Central memory CD4-positive, alpha-beta T cell (primary cell): ENCODE measurements at places on chromosomes 4 and X.

DNA sequence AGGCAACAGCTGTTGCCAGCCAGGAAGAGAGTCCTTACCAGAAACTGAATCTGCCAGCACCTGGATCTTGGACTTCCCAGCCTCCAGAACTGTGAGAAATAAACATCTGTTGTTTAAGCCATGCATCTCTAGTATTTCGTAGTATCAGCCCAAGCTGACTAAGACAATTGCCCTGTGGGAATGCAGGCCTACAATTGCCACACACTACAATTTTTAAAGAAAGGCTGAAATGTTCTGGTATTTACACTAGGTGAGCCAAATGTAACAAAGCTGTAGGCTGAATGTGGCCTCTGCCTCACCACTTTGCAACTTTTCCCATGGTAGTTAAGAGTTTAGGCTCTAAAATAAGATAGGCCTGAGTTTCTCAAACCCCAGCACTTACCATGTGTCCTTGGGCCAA is 59.1 kb downstream of the SPATA18 start:
- DNase-seq = no peak

GRCh38 chr4:26821677-26822503 is 38.8 kb upstream of the STIM2 start:
- DNase-seq = no peak

DNA sequence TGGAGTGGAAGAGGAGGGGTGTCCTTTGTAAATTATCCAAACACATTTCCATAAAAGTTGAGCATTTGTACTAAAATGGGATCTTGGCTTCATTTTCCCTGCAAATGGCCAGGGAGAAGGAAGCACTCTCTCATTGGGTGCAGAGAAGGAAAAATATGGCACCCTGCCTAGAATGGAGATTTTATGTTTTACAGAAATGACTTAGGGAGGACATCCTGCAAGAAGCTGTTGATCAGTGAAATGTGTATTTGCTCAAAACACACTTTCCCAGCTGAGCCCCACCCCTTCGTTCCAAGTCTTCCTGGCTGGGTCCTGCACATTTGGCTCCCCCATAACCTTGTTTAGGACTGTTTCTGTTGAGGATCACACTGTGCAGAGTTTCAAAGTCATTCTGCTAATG is 213.5 kb upstream of the TAPT1 start:
- no peak for DNase-seq

GRCh38 chr4:171785388-171785787 is 27.8 kb upstream of the GALNTL6 start:
- DNase-seq = no peak

DNA sequence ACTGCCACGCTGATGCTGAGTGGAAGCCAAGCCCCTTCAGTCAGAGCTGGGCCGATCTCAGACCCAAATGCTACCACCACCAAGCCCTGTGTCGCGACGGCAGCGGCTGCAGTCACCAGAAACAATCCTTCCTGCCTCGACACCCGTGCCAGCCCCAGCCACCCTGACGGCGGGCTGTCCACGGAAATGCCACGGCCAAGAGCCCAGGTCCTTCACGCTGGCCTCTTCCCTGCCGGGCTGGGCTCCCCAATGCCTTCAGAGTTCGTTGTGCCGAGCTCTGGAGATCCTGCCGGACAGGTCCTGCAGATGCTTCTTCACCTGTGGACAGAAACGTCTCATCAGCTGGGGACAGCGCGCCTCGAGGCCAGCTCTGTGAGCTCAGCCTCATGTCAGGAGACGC is 19.5 kb downstream of the LRPAP1 start:
- no peak for DNase-seq

- DNase-seq = no peak
These were observed 126.8 kb downstream of the IRF2 start for GRCh38 chr4:184347251-184348239.

- no peak for DNase-seq
These were observed 7.3 kb upstream of the SEL1L3 start for GRCh38 chr4:25870081-25870480.

DNA sequence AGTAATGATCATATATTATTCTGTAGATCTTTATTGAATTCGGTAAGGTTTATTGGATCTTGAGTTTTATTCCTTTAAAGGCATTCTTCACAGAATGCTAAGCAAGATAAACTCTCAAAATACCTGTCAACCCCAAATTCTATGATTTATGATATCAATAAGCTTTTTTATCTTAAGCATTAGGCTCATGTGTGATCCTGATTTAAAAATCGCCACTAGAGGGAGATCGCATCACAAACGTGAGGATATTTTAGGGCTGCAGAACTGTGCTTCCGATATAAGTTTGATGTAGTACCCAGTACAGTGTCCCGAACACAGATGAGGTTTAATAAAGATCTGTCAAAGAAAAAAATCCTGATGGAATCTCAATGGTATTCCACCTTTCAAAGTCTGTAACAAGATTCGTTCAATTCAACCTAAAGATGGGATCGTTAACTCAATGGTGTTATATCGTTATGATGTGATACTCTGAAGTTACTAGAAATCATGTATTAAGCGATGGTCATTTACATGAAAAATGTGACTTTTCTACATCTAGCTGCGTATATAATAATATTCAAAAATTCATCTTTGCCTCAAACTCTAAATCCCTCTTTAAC is 169.0 kb downstream of the CORIN start:
- peak; percentile 16 for DNase-seq

GRCh38 chrX:78753571-78753970 is 6.1 kb downstream of the LPAR4 start:
- no peak for DNase-seq

GRCh38 chr4:3452376-3452775 is 10.6 kb downstream of the HGFAC start:
- no peak for DNase-seq

DNA sequence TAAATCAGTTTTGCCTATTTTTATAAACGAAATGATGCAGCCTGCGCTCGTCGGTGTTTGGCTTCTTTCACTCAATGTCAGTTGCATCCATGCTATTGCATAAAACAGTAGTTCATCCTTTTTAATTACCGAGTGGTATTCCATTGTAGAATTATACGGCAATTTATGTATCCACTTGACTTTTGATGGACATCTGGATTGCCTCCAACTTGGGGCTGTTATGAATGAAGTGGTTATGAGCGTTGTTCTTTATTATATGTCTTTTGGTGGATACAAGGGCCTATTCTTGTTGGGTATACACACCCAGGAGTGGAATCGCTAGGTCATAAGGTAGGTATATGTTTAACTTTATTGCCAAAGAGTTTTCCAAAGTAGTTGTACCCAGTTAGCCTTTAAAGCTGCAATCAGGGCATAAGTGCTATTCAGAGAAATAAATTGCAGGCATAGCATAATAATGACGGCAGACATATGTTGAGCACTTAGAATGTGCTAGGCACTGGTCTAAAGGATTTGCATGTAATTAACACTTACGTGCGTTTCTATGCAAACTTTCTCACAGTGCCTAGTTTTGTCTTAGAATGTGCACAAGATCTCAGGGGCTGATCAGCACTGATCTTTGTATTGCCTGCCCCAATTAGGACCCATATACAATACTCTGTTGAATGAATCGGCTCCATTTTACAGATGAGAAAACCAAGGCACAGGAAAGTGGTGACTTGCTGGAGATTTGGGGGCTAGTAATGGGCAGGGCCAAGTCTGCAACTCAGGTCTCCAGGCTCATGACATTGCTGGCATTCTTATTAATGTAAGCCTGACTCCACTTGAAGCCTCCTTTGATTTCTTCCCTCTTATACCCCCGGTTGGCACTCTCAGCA is 407.0 kb downstream of the BCOR start:
- no peak for DNase-seq

GRCh38 chr4:99054428-99054994 is 34.1 kb downstream of the ADH5 start:
- DNase-seq = no peak

DNA sequence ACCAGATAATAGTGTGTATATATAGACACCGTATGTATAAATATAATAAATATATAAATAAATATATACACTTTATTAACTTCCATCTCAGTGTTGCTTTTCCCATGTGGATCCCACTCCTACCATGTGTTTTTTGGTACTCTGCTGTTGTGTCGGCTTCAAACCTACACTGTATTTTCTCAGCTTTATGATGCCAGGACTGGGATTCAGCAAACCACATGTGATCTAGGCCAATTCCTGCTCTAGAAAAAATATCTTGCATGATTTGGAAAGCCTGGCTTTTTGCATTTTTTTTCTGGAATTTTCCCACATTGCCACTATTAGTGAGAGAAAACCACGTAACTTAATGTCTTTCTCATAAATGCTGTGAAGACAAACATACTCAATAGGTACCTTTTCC is 55.8 kb downstream of the POLR2B start:
- DNase-seq = no peak

DNA sequence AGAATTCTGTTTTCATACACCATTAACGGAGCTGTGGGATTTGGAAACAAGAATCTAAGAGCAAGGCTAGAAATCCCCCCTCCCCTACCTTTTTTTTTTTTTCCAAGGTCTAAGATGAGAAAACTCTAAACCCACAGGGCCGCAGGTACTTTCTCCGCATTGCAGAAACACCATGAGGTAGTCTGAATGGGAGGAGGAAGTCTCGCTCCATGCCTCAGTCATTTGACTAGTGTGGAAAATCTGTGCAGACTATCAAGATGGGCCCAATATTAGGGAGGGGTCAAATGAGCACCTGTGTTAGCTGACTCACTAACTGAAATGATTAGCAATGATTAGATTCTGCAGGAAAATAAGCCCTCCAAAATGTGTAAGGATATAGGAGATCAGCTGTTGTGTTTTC is 40.9 kb upstream of the MAP3K15 start:
- DNase-seq = no peak

- no peak for DNase-seq
These were observed 246.2 kb downstream of the SCFD2 start for GRCh38 chr4:53119680-53120079.

DNA sequence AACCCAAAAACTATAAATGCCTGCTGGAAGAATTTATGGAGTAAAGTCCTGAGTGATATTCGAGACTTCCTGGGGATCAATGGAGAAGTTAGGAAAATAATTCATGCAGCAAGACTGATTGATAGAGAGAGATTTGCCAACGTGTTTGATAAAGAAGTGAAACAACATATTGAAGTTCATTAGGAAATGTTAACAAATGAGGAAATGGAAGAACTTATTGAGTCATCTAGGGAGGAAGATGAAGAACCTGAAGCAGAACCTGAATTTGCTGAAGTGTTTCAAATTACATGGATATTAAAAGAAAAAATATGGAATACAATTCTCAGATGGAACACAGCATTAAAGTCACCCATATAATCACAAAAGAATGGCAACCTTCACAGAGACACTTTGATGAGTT is 39.0 kb downstream of the DDX60 start:
- no peak for DNase-seq

GRCh38 chr4:175536852-175537453 is 275.1 kb downstream of the GPM6A start:
- no peak for DNase-seq

DNA sequence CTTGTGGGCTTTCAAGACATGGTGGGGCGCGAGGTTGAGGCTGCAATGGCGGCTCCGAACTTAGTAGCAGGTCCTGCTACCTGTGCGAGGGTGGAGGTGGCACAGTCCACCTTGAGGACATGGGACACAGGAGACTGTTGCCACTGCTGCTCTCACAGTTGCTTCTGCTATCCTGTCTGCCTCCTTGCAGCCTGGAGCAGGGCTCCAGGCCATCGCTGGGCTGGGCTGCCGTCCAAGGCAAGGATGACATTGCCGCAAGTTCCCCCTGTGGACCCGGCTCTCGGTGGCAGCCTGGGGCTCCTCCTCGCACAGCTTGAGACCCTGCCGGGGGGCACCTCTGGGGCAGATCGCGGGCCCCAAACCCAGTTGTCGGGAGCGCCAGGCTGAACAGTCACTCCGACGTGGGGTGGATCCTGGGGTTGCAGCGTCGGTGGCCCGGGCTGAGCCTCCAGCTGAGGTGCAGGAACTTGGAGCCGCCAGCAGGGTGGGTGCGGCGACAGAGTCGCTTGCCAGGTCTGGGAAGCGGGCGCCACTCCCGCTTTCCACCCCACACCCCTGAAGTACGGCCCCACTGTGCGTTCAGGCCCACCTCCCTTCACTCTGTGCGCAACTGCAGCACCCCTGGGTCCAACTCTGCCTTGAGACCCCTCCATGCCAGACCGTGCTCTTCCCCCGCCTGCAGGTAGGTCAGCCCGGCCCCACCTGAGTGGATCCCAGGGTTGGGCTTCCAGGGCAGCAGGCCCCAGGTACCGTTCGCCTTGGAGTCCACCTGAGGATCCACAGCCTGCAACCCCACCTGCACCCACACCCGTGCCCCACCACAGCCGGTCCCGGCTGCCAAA is 192.7 kb upstream of the NUDT6 start:
- no peak for DNase-seq

GRCh38 chr4:100240008-100240407 is 49.7 kb upstream of the DDIT4L start:
- no peak for DNase-seq

DNA sequence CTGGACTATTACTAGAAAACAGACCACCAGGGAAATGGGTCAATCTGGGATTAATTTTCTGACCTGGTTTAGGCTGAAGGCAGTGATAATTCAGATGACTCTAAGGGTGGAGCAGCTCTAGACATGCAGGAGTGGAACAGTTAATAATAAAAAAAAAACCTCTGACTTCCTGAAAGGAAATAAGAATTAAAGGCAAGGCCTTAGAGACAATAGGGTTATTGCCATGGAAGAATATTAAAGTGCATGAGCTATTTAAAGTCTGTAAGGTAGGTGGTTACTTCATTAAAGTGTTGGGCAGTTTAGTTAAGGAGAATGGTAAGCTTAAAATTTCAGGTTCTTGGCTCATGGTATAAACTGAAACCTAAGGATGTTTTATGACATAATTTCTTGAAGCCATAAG is 14.6 kb upstream of the ADH5 start:
- no peak for DNase-seq
